ENCODE measurements at places on chromosomes 2 and 18.

GRCh38 chr2:95578539-95578938 lies 13.3 kb upstream of the TRIM43 start:
- DNase-seq = no peak

DNA sequence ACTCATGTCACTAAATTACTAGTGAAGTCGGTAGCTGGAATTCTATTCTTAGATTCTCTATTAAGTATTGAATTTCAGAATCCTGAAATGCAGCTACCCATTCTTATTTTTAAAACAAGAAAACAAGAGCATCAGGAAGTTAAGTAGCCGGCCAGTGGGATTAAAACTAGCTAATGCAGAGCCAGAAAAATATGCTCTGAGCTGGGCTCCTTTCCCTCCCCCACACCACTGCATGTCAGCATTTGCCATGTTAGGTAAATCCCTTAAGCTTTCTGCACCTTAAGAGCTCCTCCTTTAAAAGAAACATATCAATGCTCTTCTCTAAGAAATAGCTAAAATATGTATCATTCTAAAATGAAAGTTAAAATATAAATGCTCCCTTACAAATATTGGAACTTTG lies 72.2 kb upstream of the MFF start:
- no peak for DNase-seq

GRCh38 chr2:43708178-43708577 lies 31.9 kb upstream of the C1GALT1C1L start:
- DNase-seq = no peak

GRCh38 chr2:175228179-175228578 lies 46.7 kb upstream of the ATP5MC3 start:
- no peak for DNase-seq

- DNase-seq = no peak
Measured at GRCh38 chr2:17373041-17373440, 145.2 kb downstream of the RAD51AP2 start.

DNA sequence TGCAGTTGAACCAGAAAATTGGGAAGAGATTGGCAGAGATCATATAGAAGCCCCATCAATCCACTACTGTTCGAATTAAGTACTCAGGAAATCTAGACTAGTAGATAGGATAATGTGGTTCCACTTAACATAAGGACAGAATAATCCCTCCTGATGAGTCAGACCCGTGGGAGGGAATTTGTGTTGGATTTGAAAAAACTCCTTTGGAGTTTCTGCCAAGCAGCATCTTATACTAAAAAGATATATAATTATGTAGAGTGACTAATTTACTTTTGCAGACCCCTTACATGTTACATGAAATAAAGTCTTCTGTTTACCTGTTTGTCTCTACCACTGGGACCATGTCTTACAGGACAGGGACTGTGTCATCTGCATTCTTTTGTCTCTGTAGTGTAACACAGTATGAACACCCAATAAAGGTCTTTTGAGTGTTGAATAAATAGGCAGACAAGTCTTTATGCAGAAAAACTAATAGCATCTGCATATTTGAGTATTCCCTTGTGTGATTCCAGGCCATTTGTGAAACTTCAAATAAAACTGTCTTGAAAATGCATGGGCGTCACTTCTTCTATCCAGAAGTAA lies 122.6 kb upstream of the DNAJC10 start:
- DNase-seq = no peak

- peak; percentile 51 for DNase-seq
Measured at GRCh38 chr2:6917071-6917760, at the start of gene RNF144A. RNF144A (plus strand) TSS chr2:6917412; CDS start chr2:6996927, 79,515 bp downstream.

DNA sequence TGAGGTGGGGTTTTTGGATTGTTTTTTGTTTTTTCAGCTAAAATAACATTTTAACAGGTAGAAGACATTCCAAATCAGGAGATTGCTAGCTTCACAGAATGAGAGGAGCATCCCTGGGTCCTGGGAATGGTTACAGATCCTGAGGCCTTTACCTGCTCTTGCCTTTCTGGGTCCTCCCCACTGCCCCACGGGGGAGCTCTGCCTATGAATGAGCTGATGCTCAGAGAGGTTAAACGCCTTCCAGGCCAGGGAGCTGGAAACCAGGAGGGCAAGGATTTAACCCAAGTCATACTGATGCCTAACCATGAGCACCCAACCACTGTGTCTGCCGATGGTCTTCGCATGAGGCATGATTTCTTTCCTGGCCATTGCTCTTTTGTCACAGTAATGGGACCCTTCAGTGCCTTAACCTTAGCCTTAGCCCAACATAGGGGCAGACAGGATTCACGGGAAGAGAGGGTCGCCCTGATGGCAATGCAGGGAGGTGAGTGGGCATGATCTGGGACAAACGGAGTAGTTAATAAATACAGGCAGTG lies 16.1 kb downstream of the MOCOS start:
- no peak for DNase-seq

DNA sequence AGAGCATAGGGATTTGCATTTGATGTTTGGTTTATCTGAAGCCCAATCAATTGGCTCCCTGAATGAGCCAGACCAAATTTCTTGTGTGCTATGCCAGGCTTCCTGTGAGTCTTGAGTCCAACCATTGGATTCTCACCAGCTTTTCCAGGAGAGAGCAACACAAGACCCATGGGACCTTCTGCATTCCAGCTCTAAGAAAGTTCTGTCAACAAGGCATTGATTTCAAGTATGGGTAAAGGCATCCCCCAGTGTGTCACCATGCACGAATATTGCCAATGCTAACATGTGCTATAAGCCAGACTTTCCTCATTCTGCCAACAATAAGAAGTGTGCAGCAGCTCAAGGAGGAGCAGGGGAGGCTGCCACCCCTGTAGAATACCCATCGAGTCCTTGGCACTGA lies 266.6 kb downstream of the ETAA1 start:
- DNase-seq = no peak

DNA sequence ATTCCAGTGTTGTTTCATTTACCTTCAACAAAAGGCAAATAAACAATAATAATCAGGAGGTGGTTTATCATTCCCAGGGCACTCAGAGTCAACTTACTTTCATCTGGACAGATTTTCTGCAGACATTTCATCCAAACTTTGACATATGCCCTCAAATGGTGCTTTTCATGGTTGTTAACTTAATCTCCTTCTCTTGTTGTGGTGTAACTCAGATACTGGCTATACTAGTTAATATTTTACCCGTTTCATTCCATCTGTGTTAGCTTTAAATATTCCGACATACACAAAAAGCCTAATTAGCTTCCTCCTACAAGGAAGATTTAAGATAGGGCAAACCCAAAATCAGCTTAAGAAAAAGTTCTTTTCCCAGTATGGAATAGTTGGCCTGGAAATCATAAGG lies 44.4 kb upstream of the RPE start:
- no peak for DNase-seq

- DNase-seq = no peak
Measured at GRCh38 chr2:79993144-79993543, 311.4 kb downstream of the LRRTM1 start.

- DNase-seq = peak; percentile 5
Measured at GRCh38 chr2:69830045-69830905, 815 bp downstream of the GMCL1 start.

GRCh38 chr2:197130318-197130717 lies 180.3 kb downstream of the ANKRD44 start:
- DNase-seq = no peak

GRCh38 chr2:149652526-149652925 lies 65.0 kb upstream of the MMADHC start:
- DNase-seq = no peak

DNA sequence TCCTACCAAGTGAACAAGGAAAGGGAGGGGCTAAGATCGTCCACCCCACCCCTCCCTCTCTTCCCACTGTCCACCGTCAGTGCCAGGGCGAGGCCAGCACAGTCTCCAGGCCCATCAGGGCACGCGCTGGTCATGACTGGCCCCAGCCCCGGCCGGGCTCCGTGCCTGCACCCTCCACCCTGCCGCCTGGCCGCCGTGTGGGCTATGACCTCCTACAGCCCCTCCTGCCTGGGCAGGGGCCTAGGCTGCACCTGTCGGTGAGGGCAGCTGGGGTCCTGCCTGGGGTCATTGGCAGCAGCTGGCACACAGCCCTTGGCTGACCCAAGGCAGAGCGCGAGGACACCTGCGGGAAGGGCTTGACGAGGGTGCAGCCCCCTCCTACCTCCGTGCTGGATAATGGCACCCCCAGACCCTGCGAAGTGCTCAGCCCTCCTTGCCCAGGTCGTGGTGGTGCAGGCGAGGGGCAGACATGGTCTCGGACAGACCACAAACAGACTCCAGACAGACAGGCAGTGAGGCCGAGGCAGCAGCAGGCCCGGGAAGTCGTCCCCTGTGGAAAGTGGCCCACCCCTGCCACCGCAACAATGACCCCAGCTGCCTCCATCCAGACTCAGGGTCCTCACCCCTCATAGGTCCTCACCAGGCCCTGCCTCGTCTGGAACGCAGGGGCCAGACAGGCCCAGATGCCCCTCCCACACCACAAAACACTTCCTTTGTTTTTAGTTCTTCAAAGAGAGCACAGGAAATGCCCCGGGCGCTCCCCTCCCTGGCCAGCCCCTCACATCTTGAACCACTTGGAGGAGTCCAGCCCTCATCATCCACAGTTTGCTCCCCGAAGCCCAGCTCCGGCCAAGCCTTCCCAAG lies 43.1 kb upstream of the GPC1 start:
- DNase-seq = no peak

- no peak for DNase-seq
Measured at GRCh38 chr2:226777611-226778010, 22.0 kb downstream of the IRS1 start.

GRCh38 chr2:203951366-203951902 lies 14.9 kb downstream of the ICOS start:
- no peak for DNase-seq

DNA sequence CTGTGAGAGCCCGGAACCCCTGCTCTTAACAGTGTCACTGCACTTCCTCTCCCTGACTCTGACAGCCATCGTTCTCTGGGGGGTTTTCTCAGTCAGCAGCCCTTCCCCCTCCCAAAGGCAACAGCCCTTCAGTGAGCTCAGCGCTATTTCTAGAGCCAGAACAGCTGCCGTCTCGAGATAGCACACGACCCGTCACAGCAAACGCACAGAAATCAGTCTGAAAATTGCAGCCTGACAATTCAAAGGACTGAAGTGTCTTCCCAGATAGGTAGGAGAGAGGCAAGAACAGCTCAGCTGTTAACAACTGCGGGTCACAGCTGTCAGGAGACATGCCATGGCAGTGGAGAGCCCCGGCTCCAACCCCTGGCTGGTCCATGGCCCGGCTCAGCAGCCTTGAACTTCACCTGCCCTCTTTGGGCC lies 45.4 kb downstream of the ST8SIA5 start:
- DNase-seq = no peak

DNA sequence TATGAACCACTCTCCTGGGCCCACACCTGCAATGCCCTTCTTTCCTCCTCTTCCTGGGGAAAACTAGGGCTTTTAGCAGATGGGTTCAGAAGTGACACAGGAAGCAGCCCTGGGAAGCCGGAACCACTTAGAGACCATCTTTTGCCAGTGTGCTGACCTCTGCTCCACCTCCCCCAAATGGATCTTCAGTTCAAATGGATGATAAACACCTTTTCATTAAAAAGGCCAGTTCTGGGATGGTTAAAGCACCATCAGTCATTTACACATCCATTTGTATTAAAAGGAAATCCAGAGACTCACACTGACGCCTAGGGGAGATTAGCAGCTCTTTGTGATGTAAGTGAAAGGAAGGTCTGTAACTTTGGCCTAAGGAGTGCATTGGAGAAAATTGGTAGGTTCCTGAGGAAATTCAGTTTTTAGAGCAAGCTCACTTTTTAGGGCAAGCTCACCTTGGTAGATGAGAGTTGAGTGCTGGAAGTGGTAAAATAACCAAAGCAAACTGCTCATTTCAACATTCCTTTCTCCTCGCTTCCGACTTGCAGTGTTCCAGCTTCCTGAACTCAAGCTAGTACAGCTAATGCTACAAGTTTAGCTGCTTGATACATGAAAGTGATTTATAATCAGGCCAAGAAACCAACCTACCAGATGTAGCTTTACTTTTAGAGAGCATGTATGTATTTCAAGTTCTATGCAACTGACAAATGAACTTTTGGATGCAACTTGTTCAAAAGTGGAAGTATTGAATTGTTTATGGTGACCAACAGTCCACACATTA lies 47.7 kb downstream of the ACTR2 start:
- no peak for DNase-seq

Data from stimulated activated CD8-positive, alpha-beta memory T cell treated with anti-CD3 and anti-CD28 coated beads, Interleukin-7, amount 100 ng/mL, for 1 hour (primary cell).